Activated naive CD4-positive, alpha-beta T cell treated with anti-CD3 and anti-CD28 coated beads, Interleukin-2, amount 10 ng/mL, durations not matched to agents 7 days and 5 days (primary cell): ENCODE measurements at places on chromosomes 7 and 10.
A peak's percentile ranks its signal among the peaks of the same experiment; 100 is the strongest.

DNA sequence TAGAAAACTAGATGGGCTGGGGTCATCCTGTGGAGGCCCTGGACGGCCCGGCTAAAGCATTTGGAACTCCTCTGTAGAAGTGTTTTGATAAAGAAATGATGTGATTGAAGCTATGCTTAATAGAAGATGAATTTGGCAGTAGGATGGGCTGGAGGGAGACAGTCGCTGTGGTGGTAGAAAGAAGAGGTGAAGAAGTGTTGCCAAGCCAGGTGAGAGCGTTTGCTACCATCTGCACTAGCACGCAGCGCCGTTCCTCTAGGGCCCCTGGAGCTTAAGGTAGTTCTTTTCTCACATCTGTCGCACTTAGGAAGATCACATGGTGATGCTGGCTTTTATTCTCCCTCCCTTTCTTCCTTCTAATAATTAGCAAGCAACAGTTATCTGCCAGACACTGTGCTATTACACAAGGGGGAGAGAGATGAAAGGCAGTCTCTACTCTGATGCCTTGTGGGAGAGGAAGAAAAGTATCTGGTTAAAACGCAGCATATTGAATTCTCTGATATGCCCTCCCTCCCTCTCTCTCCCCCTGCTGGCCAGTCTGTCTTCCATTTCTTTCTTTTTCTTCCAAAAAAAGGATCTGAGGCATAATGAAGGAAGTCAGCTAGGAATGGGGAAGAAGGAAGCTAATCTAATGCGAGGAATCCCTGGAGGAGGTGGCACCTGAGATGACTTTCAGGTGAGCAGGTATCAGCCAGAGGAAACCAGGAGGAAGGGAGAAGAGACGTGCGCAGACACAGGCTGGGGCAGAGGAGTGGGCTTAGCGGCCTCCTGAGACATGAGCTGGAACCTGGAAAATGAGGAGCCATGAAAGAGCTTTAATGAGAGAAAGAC lies 162.3 kb upstream of the KLF14 start:
- peaks cover 73% of the 10 kb centered on the region for H3K36me3 ChIP-seq
- H3K27me3 ChIP-seq: no peaks in the 10 kb centered on the region
- peak overlapping the region; percentile 83 for H3K27ac ChIP-seq
- H3K4me3 ChIP-seq: no peak overlapping the region
- H3K4me1 ChIP-seq: peaks cover 78% of the 10 kb centered on the region

DNA sequence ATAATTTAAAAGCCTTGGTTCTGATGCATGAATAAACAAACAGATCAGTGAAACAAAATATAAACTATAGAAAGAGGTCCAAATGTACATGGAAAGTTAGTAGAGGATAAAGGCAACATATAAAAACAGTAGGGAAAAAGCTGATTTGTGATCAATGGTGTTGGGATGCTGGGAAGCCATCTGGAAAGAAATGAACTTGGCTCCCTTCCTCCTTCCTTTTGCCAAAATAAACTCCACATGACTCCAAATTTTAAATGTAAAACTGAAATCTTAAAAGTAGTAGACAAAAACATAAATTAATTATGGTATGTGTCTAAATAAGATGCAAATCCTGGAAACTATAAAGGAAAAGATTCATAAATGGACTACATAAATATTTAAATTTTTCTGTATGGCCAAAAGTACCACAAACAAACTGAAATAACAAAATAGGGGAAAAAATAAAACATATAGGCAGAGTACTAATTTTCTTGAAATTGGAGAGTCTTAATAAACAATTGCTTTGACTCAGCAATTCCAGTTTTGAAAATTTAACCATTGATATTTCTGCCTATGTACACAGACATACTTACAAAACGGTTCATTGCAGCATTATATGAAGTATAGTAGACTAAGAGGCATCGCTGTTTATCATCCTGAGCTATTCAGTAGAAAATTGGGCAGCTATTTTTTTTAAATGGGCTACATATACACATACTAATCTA lies 77.0 kb upstream of the TRIM24 start:
- no peak overlapping the region for H3K4me3 ChIP-seq
- no peaks in the 10 kb centered on the region for H3K36me3 ChIP-seq
- DNase-seq: no peak
- no peak overlapping the region for H3K27ac ChIP-seq
- no peaks in the 10 kb centered on the region for H3K27me3 ChIP-seq
- H3K4me1 ChIP-seq: no peaks in the 10 kb centered on the region

DNA sequence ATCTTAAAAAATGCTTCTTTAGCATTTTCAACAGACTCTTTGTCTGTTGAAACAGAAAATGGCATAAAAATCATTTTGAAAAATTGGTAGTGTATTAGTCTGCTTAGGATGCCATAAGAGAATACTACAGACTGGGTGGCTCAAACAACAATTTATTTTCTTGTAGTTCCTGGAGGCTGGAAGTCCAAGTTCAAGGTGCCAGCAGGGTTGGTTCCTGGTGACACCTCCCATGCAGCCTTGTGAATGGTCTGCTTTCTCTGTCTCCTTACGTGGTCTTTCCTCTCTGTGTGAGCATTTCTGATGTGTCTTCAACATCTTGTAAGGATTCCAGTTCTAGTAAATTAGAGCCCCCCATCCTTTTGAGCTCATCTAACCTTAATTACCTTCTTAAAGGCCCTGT lies 26.1 kb upstream of the RAB11FIP2 start:
- H3K4me1 ChIP-seq: no peaks in the 10 kb centered on the region
- DNase-seq: no peak
- H3K4me3 ChIP-seq: no peak overlapping the region
- H3K36me3 ChIP-seq: no peaks in the 10 kb centered on the region
- H3K27ac ChIP-seq: no peak overlapping the region

DNA sequence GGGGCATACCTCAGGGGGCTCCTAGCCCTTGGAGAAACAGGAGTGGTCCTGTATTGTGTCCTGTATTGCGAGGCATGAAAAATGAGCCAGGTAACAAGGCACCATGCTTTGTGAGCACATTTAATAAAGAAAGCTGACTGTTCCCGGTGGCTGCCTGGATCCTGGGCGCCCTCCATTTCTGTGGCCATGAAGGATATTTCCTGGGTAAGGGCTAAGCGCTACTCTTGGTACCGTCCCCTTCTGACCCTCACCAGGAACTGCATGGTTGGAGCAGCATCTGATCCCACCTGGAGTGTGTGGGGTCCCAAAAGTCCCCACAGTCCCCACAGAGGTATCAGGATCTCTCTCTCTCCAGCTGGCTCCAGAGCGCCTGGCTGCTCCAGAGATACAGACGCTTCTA lies 139.5 kb downstream of the MAPK8 start:
- H3K36me3 ChIP-seq: no peaks in the 10 kb centered on the region
- DNase-seq: peak; percentile 12
- H3K27me3 ChIP-seq: peaks cover 3% of the 10 kb centered on the region
- H3K27ac ChIP-seq: no peak overlapping the region
- no peaks in the 10 kb centered on the region for H3K4me1 ChIP-seq
- no peak overlapping the region for H3K4me3 ChIP-seq

DNA sequence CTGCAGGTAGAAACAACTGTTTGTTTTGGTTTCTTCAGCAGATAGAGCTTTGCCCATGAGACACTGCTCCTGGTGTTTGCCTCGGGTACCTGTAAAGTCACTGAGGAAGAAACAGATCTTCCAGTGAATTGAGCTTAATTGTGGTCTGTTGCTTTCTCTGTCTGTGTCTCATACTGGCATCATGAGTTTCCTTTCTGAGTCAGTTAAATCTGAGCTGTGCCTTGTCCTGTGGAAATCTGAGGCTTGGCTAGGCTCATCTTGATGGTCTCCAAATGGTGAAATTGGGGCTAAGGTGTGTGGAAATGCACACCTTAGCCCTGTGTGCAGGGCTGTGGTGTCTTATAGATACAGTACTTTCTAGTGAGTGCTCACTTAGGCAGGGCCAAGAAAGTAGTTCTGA lies 67.4 kb downstream of the GBF1 start:
- no peak overlapping the region for H3K4me3 ChIP-seq
- no peak for DNase-seq
- no peak overlapping the region for H3K27ac ChIP-seq
- H3K4me1 ChIP-seq: peaks cover 19% of the 10 kb centered on the region

DNA sequence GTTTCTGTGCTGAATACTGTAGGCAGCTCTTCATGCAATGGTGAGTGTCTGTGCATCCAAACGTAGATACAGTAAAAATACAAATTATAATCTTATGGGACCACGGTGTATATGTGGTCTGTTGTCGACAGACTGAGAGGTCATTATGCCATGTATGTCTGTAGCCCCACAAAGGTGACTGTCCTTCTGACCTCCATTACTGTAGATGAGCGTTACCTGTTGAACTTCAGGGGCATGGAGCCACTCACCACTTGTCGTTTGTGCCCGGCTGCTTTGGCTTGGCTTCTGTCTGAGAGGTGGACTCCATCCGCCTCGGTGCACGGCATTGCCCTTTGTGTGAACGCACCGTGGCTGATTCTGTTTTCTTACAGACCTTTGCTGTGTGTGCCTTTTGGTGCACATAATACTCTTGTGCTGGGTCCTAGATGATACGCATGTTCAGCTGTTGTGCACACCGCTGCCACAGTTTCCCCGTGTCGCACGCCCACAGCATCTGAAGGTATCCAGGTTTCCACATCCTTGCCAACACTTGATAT lies 2.9 kb downstream of the UBE3C start:
- peaks cover 47% of the 10 kb centered on the region for H3K4me1 ChIP-seq
- no peaks in the 10 kb centered on the region for H3K27me3 ChIP-seq
- no peak for DNase-seq

DNA sequence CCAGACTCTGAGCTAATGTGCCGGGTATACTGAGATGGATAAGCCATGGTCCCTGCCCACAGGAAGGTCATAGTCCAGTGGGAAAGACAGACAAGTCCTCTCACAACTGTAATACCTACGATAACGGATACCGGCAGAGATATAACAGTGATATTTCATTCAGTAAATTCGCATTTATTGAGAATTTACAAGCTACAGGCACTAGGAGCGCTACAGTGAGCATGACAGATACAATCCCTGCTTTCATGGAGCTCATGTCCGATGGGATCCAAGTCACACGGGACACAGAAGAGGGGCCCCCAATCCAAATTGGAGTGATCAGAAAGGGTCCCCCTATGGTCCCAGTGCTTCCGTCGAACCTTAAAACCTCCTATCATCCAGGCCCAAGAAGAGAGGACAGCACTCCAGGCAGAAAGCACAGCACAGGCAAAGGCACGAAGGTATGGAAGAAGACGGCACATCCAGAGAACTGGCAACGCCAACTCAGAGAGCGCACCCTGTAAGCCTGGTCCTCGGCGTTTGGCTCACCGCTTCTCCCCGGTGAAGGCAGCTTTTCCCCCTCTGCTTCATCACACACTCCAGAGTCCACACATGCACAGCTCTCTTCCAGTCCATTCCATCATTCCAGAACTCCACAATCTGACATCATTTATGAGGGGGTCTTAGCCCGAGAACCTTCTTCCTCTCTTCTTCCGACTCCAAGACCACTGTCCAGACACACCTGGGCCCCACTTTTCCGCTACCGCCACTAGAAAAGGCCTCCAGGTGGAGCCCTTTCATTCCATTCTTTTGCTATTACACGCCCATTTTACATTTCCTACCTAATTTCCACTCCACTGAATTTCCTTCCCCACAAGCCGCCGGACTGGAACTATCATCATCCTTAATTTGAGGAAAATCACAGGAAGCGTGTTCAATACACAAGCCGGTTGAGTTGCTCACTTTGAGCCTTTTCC lies 47.8 kb upstream of the NKX2-3 start:
- H3K4me1 ChIP-seq: no peaks in the 10 kb centered on the region
- H3K27me3 ChIP-seq: peaks cover 36% of the 10 kb centered on the region
- no peak overlapping the region for H3K4me3 ChIP-seq
- no peak for DNase-seq

DNA sequence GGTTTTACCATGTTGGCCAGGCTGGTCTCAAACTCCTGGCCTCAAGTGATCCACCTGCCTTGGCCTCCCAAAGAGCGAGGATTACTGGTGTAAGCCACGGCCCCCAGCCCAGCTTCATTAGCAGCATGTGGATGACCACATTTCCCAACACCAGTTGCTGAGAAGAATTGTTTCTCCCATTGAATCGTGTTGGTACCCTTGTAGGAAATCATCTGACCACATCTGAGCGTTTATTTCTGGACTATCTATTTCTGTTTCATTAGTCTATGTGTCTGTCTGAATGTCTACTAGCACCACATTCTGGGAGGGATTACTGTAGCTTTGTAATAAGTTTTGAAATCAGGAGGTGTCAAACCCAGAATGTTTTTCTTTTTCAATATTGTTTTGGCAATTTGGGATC lies 89.6 kb downstream of the LCOR start:
- H3K27me3 ChIP-seq: no peaks in the 10 kb centered on the region
- H3K36me3 ChIP-seq: peaks cover 6% of the 10 kb centered on the region
- no peak overlapping the region for H3K4me3 ChIP-seq

DNA sequence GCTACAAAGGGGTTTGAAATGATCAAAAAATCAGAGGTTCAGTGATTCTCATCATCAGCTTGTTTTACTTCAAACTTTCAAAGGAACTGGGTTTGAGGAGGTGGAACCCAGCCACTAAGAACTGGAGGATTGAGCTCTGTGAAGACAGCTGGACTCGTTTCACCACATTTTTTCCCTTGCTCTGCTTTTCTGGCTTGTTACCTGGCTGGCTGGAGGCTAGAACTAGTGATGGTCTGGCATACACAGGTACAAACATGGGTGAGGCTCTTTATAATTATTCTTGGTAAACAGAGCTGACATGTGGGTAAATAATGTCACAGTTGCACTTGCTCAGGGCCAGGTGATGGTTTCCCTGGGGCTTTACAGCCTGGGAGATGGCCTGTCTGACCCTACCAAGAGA lies 352.5 kb downstream of the FGFR2 start:
- no peaks in the 10 kb centered on the region for H3K36me3 ChIP-seq
- H3K27me3 ChIP-seq: no peaks in the 10 kb centered on the region
- no peak for DNase-seq
- H3K4me1 ChIP-seq: no peaks in the 10 kb centered on the region
- no peak overlapping the region for H3K4me3 ChIP-seq
- no peak overlapping the region for H3K27ac ChIP-seq

DNA sequence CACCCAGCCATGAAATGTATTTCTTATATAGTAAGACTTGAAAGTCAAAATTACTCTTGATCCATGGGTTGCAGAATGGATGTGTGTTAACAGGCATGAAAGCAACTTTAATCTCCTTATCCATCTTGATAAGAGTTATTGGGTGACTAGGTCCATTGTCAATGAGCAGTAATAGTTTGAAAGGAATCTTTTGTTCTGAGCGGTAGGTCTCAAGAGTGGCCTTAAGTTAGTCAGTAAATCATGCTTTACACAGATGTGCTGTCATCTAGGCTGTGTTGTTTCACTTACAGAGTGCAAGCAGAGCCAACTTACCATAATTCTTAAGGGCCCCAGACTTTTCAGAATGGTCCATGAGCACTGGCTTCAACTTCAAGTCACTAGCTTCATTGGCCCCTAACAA lies 51.2 kb downstream of the KIAA1549 start:
- peaks cover 9% of the 10 kb centered on the region for H3K4me1 ChIP-seq
- H3K27ac ChIP-seq: no peak overlapping the region
- no peak overlapping the region for H3K4me3 ChIP-seq
- H3K36me3 ChIP-seq: no peaks in the 10 kb centered on the region
- H3K27me3 ChIP-seq: peaks cover 14% of the 10 kb centered on the region

- peaks cover 14% of the 10 kb centered on the region for H3K27me3 ChIP-seq
- no peak for DNase-seq
- H3K4me3 ChIP-seq: peak overlapping the region; percentile 89
- H3K36me3 ChIP-seq: peaks cover 28% of the 10 kb centered on the region
- peak overlapping the region; percentile 96 for H3K27ac ChIP-seq
These were observed 1.2 kb downstream of the ING3 start for GRCh38 chr7:120951826-120952225.

GRCh38 chr7:63953181-63953580 lies 45.5 kb upstream of the ZNF722 start:
- no peaks in the 10 kb centered on the region for H3K36me3 ChIP-seq
- no peak overlapping the region for H3K27ac ChIP-seq
- no peaks in the 10 kb centered on the region for H3K27me3 ChIP-seq
- H3K4me1 ChIP-seq: no peaks in the 10 kb centered on the region
- DNase-seq: no peak
